ENCODE measurements at places on chromosomes 4 and X.

GRCh38 chr4:94480362-94480951, 28.7 kb downstream of the PDLIM5 start:
- DNase-seq, result no peak

DNA sequence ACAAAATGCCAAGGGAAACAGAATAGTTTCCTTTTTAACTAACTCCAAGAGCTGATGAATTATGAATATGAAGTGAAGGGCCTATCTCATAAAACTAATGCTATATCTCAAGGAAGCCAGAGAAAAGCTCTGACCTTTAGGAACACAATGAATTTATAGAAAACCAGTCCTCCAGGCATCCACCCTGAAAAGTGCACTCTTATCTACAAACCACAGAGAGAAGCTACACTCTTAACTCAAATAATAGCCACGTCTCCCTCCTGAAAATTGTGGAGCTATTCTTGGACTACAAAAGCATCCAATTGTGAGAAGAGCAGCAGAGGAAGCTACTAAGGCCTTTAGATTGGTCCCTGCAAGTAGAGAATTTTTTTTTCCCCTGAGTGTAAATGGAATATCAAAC, 253.9 kb downstream of the IL15 start:
- no peak for DNase-seq

DNA sequence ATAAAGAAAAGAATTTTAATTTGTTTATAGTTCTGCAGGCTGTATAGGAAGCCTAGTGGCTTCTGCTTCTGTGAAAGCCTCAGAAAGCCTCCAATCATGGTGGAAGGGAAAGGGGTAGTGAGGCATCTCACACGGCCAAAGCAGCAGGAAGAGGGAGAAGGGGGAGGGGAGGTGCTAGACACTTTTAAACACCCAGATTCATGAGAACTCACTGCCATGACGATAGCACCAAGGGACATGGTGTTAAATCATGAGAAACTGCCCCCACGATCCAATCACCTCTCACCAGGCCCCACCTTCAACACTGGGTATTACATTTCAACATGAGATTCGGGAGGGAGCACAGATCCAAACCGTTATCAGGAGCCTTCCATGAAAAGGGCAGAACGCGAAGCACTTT, 18.1 kb downstream of the SMIM31 start:
- DNase-seq, result no peak

- no peak for DNase-seq
These were observed 21.3 kb downstream of the GPKOW start for GRCh38 chrX:49102190-49102589.

GRCh38 chr4:26826721-26827120, 33.9 kb upstream of the STIM2 start:
- no peak for DNase-seq

DNA sequence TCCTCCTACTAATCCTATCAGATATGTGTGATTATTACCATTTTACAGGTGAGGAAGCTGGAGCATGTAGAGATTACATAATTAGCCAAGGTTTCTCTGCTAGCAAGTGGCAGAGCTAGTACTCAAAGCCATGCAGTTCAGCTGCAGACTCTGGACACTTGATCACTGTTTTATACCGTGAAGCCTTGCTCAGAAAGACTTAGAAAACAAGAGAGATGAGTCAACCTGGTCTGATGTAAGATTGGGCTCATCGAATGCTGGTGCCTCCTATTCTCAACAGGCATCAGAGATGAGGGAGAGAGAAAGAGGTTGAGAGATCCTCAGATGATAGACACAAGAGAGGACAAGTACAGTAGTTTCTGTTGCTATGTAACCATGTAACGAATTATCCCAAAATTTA, 19.0 kb upstream of the PDE5A start:
- DNase-seq, result no peak

DNA sequence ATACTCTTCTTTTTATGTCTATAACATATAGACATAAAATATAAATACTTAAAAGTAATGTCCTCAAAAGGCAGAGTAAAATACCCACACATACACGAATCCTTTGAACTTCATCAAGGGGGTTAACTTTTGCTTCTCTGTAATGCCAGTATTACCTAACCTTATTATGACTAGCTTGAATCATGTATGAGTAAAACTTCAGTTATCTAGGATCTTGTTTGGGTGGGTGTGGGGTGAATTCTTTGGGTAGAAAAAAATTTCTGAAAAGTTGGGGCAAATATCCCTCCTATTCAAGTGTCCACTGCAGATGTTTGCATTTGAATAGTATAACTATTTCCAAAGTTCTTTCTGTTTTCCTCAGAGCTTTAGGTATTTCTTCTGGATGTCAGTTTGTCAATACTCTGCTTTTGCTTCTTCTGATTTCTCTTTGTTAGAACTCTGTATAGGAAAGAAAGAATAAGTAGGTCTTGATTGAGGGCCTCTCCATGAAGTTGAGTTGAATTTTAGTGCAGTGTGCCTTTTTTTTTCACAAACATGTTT, 173.8 kb downstream of the ADGRL3 start:
- no peak for DNase-seq

DNA sequence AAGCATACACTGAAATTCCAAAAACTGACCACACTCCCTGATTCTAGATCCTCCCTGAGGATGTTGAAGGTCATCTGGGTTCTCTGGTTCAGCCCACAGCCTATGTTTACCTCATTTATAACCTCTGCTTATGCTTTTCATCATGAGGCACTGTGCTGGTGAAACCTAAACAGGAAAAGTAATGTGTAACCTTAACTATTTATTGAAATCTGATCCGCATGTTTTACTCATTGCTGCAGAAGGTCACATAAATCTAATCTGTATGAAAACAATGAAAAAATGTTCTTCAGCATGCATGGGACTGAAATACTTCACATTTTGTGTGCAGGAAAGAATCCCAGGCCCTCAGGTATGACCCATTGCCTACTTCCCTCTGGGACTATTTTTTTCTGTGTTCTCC, 30.3 kb downstream of the UCHL1 start:
- DNase-seq, result no peak

DNA sequence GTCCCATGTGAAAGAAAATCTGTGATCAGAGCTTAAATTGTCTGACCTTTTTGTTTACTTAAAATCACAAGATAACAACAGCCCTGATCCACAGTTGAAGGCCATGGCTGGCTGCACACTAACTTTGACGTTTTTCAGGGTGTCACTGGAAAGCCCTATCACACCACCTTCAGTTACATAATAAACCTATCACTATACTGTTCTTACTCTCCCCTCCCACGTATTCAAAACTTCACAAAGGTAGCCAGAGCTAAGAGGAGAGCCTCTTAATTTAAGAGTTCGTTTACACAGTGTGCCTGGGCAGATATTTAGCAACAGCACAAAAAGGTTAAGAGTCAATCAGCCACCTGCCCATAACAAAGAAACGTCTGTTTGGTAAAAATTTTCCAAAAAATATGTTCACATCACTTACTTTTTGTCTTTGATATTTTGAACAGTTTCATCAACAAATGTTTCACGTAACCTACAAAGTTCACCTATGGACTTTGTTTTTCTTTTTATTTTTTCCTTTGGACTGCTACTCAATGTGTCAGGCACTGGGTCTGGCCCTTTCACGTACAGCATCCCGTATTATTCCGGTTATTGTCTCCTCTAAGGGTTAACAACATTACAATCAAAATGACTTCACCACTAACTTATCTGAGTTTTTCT, 25.0 kb downstream of the RFC1 start:
- DNase-seq, result no peak

DNA sequence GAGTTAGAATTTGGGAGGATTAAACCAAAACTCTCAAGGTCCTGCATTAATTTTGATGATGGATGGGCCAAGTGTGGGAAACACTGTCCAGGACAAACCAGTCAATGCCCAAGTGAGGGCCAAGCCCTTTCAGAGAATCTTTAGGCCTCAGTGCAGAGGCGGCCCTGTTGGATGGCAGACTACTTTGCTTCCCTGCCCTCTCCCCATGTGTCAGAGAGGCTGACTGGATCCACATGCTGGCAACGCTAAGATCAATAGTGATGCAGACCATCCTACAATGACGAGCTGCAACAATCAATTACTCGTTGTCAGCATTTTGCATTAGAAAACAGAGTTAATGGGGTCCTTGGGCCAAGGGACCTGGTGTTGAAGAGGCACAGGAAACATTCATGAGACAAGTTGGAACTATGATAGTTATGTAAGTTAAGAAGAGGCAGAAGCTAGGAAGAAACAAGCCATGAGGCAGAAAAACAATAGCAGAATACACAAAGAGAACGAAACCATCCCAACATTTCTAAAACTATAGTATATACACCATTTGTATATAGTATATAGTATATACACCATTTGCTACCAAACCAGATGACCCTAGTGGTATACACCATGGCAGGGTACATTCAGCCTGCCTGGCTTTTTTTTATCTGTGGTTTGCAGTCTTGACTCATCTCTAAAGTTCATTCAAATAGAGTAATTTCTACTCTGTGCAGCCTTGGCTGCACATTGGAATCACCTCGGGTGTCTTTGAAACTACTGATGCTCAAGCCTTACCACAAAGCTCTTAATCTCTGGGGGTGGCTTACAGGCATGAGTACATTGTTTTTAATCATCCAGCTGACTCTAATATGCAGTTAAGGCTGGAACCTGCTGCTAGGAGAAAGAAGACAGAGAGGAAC, 147.7 kb upstream of the GYPA start:
- DNase-seq, result no peak

DNA sequence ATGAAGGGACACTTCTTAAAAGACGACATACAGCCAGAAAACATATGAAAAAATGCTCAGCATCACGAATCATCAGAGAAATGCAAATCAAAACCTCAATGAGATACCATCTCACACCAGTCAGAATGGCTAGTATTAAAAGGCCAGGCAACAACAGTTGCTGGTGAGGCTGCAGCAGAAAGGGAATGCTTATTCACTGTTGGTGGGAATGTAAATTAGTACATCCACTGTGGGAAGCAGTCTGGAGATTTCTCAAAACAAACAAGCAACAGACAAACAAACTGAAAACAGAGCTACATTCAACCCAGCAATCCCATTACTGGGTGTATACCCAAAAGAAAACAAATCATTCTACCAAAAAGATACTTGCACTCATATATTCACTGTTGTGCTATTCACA, 197.9 kb downstream of the EVC2 start:
- no peak for DNase-seq

GRCh38 chrX:66675541-66675940, 36.7 kb upstream of the EDA2R start:
- no peak for DNase-seq

DNA sequence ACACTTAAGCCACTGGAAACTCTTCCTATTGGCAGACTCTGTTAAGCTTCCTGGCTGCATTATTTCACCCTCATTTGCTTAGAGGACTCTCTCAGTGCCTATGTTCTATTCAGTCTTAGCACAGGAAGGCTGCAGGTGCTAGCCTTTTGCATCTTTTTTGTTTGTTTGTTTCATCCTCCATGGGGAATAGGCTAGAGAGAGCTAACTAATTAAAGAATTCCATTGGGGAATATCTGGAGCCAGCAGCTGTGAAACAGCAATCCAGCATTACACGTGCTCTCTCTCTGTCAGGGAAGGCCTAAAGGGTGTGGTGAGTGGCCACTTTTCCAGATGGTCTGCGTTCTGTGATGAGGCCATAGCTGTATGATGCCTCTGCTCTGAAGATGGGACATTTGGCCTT, 633.6 kb downstream of the SPRY1 start:
- DNase-seq, result no peak
